Frontal cortex (tissue), 4 donors: ENCODE measurements at places on chromosomes 6 and 20.

DNA sequence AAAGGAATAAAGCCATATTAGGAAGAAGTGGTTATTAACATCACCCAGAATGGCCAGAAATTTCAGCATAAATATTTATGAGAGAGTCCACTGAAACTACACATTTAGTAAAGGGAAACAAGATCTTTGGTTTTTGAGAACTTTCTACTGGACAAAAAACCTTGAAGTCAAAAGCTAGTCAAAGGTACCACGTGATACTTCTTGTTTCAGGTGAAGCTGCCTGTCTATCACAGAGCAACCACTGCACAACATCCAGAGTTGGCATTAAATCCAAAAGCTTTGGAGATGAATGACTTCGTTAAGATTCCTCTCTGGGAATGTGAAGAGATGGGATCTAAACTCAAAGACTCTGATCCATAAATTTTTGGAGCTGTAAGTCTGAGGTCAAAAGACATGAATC, 137.0 kb downstream of the KCNQ5 start:
- DNase-seq = no peak

DNA sequence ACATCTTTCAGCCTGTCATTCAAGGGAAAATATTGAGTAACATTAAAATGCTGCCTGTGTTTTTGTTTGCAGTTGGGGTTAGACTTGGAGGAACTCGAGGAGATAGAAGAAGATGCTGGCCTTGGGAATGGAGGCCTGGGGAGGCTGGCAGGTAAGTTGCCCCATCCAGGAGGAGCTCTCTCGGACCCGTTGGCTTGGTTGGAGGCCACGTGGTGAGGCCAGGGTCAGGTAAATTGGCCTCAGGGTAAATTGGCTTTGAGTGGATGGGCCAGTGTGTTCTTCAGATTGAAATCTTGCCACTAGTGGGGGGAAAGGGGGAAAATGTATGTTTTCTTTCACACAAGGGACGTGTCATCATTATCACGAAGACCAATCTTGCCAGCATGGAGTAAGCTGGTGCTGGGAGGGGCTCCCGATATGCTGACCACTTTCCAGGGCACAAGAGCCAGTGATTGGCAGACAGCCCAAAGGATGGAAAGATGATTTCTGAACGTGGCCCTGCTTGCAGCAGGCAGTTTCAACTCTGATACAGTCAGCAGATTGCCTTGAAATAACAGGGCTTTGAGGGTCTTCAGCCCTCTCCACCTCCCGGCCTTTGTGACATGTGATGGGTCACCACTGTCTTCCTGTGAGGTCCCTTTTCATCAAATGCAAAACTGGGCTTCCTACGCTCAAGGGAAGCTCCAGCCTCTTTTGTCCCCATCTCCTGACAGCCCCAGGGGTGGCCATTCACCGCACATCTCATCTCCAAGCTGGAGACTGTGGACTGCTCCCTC, 21.4 kb downstream of the PYGB start:
- DNase-seq = no peak

DNA sequence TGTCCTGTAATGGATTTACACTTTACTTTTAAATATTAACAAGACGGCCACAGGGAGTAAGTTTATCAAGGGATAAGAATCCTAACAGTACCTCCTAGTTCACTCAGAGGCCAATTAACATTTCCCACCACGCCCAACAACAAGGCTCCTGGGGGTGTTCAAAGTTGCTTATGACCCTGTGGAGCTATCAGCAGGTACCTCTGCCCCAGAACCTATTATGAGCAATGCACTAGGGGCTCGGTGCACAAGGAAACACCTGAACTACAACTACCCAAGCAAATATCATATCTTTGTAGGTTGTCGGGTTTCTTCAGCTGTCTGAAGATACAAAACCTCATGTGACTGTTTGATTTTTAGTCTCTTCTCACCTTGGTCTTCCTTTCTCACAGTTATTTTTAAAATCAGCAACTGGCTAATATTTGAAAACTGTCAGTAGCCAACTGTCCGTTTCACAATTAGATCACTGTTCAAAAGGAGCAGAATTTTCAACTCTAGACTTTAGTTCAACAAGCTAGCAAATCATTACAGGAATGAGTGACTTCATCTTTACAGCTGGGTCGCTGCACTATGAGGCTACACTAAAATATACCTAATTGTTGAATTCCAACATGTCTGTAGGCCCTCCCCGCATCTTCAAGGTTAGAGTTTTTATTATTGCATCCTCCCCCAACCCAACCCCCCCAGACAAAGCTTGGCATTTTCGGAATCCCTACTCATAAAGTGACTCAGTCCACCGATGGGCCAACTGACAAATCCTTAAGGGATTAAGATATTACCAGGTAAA, 38.1 kb downstream of the B4GALT5 start:
- DNase-seq = no peak

- DNase-seq = no peak
These were observed 67.3 kb downstream of the FAM229B start for GRCh38 chr6:112154711-112155110.

GRCh38 chr6:162372106-162372505, 355.5 kb downstream of the PRKN start:
- DNase-seq = no peak

- no peak for DNase-seq
These were observed 105.3 kb upstream of the KHDRBS2 start for GRCh38 chr6:62391358-62391757.

DNA sequence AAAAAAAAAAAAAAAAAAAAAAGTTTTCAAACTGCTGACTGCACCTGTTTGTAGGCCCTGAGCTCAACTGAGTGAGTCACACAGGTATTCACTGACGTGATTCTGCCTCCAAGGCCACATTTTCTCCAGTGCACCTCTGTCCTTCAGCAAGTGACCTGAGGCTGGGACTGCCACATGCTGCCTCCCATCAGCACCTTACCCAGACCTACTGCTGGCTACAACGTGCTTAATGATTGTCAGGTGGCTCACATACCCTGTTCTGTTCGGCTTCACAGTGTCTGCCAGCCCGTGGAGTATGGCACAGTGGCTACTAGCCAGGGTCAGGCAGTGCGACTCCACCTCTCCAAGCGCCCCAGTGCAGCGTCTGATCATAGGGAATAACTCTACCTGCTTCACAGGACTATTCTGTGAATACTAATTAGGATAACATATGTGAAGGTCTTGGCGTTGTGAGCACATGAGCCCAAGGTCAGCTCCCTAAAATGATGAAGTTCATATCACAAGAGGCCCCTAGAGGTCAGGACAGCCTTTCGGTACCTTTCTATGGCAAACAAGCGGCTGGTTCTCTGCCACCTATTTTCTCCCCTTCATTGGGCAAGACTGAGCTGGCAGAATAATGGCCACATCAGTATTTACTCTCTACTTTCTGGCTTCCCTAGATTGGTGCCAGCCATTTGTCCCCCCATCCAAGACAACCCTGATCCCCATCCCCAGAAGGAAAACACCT, 28.1 kb downstream of the RIPOR3 start:
- DNase-seq = no peak

GRCh38 chr6:105781248-105781647, 304.9 kb upstream of the PRDM1 start:
- no peak for DNase-seq

- no peak for DNase-seq
These were observed 11.1 kb downstream of the SIGLEC1 start for GRCh38 chr20:3701061-3701998.

DNA sequence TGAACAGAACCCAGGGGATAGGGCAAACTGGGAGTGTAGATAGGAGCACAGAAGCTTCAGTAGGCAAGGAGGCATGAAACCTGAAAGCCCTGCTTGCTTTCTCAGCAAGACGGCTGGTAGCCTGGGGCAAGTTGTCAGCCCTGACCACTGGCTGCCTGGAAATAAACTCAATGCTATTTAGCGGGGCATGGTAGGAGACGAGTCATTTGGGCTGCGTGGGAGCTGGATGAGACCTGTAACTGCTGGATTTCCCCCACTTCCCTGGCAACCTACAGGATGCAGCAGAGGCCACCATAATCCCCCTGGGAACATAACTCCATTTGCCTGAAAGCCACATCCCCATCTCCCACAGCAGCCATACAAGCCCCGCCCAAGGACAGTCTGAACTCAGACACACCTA, 332.6 kb upstream of the TBX18 start:
- no peak for DNase-seq

- no peak for DNase-seq
These were observed 2.3 kb downstream of the SLPI start for GRCh38 chr20:45251884-45252560.

DNA sequence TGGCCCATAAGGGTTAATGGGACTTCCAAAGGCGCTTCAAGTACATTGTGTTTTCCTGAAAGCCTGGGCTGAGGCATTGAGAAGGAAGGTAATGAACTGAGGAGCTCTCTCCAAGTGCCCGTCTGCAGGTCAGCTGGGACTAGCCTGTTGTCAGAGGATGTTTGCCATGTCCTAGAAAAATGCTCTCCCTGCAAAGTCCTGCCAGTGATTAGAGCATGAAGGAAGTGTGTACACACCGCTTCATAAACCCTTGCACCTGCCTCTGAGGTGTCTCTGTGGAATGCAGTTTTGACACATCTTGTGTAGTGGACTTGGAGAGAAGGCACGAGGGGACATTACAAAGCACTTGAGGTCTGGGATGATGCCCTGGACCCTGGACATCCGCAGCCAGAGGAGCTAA, 506.7 kb downstream of the KIF16B start:
- no peak for DNase-seq

GRCh38 chr20:53660078-53660909, 66.7 kb upstream of the ZNF217 start:
- no peak for DNase-seq

DNA sequence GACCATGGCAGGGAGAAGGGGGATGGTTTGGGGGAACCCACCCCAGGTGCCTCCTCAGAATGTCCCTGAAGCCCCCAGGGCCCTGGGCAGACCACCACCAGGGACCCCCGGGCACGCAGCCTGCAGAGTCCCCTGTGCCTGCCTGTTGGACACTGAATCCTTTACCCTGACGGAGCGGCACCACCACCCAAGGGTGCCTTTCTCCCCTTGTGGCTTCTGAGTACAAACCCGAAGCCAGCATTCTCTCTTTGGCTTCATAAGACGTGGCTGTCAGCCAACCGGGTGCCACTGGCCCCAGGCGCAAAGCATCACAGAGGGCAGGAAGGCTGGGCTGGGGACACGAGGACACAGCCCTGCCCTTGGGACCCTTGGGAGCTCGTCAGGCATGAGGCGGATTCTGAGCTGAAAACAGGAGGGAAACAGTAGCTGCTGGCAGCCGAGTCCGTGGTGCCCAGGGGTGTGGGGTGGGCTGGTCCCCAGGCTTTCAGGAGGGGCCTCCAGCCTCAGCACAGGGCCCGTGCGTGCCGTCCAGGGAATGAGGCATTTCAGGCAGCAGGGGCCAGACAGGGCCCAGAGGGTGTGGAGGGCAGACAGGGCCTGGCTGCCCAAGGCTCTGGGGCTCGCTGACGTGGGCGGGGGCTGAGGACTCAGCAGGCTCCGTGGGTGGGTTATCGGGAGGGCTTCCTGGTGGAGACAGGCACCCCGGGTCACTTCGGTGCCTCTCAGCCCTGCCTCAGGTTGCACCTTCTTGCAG, 3.5 kb downstream of the COL9A3 start:
- peak; percentile 64 for DNase-seq
